Stimulated activated CD8-positive, alpha-beta memory T cell treated with anti-CD3 and anti-CD28 coated beads, Interleukin-7, amount 100 ng/mL, for 1 hour (primary cell): ENCODE measurements at places on chromosomes 12 and 14.

GRCh38 chr14:65065719-65066118, 36.6 kb downstream of the MAX start:
- no peak for DNase-seq

DNA sequence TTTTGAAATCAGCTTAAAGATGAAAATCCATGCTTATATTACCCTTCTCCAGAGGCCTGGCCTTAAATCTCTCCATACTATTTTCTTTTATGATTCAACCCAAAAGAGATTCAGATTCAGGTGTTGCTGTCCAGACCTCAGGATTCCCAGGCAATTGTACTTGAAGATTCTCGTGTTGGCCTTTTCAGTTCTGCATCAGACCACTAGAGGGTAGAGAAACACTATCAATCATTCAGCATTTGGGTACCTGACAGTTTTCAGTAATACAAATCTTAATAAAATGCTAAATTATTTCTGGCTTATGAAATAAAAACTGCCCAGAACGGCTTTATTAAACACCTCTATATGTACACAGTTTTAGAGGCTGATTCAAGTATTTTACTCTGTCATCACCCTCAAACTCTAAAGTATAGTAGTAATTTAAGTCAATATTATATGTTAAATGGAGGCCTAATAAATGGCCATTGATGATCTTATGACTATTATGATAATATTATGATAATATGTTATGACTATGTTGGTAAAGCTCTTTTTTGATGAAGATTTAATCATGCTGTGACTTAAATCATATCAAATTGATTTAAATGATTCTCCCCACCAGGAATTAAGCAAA, 301.1 kb downstream of the DUSP6 start:
- no peak for DNase-seq

DNA sequence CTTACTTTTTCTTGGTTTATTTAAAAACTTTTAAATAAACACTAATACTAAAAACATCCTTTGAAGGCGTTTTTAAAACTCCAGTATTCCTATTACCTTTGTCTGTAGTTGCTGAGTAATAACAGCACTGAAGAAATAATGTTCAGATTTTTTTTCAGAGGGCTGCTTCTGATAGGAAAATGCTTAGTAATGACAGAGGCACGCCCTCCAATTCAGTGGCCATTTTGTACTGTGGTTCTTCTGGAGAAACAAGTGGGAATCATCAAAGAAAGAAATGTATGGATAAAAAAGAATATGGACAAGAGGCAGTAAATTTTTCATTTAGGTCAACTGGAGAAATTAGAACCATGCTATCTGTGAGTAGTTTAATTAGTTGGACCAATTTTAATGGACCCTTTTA, 13.6 kb downstream of the VEZT start:
- DNase-seq: no peak

DNA sequence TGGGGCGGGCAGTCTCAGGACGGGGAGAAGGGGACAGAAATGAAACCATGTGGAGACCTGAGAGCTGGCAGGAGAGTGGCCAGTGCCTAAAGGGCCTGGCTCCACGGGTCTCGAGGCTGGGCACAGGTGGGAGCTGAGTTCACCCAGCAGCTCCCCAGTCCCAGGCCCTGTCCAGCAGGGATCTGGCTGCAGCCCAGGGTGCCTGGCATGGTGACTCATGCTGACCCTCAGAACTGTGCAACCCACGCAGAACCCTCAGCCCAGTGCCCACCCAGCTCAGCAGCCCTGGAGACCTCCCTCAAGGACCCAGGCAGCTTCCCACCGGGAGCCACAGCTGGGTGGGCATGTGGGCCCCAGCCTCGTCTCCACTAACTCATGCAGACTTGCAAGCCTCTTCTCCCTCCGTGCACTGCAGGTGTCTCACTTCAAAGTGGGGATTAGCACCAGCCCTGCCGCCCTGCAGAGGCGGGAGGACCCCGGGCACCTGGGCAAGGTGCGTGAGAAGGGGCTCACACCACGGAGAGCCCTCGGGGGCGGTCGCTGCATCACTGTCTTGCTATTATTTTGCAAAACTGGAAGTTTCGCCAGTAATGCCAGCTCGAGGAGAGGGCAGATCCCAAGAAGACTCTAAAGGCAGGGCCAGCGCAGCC, 46.3 kb downstream of the CCNK start:
- no peak for DNase-seq

GRCh38 chr14:34098045-34098984, 147.4 kb upstream of the EGLN3 start:
- no peak for DNase-seq

DNA sequence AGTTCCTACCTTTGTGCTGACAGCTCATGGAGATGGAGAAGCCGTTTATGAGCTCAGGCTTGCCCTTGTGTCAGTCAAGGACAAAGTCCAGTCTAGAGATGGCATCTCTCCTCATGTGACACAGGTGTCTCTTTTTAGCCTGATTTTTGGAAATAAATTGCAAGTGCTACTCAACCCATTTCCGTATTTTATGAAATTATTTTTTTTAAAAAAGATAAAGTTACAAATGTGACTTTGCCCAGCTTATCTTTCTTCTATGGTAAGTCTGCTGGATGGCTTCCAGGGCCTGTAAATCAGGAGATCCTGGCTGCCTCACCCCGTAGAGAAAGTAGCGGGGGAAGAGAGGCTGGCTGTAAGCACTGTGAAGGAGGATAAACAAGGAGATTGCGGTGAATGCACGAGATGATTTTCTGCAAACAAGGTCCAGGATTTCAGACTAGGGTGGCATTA, 169.7 kb downstream of the MYRFL start:
- no peak for DNase-seq

DNA sequence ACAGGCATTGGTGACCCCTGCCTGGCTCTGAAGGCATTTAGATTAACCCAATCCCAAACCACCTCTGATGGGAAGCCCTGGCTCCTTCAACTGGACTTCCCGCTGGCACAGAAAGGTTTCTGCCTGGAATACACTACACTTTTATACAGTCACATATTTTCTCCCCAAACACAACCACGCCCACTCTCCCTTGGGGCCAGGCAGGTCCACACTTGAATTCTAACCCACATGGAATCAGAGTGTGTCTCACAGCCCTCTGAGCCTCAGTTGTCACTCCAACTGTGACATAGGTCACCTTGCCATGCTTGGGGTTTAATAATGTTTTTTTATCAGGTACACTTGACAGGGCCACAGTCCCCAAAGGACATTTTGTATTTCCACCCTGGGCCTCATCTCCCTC, 368.6 kb downstream of the BCL11B start:
- DNase-seq: no peak

DNA sequence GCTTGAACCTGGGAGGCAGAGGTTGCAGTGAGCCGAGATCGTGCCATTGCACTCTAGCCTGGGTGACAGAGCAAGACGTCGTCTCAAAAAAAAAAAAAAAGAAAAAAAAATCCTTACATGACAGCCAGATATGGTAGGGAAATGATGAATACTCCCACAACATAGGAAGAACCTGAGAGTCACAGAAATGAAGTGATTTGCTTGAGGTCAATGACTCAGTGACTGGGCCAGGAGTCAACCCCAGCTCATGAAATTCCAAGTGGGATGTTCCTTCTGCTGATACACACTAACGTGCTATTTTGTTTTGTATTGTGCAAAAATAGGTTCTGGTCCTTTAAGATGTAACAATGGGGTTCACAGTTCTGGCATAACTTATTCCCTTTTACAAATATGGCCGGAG, 9.0 kb downstream of the RHOF start:
- no peak for DNase-seq

DNA sequence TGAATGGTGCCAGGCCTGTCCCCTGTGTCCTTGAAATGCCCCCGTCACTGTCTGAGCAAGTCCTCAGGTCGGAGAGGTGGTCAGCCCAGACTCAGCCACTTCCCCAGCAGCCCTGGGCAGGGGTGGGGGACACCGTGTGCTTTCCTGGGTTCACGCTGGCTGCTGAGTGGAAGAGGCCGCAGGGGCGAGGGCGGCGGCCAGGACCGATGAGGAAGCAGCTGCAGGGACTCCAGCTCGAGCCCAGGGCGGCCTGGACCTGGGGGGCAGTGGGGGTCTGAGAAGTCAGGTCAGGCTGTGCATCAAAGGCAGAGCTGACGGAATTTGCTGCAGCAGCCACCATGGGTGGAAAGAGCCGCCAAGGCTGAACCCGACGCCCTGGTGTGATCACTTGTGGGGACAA, 28.4 kb downstream of the NOC4L start:
- DNase-seq: no peak

- DNase-seq: no peak
These were observed 11.1 kb upstream of the SLC6A12 start for GRCh38 chr12:225012-225411.

DNA sequence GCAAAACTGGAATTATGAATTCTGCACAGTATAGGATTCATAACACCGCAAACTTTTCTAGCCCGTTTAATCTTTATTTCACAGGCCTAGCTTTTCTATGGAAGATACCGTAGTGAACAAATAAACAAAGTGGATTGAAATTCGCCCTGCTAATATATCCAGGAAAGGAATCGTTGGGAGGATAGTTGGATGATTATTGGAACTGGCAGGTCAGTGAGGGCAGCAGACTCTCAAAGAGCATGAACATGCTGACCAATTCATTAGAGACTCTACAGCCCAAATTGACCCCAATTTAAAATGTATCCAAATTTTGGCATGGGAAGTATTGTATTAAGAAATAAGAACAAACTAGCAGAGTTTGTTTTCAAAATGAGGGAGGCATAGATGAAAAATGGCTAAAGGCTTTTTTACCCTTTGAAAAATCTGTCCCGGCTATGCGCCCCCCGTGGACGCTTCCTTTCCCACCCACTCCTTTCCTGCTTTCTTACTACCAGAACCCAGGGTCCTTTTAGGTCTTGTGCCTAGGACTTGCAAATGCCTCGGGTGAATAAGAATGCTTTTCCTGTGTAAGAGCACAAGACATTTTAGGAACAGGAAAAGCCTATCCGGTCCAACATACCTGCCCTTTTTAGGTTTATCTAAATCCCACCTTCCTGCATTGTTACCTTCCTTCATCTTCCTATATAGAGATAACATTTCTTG, 84.6 kb upstream of the PTPRB start:
- DNase-seq: no peak

DNA sequence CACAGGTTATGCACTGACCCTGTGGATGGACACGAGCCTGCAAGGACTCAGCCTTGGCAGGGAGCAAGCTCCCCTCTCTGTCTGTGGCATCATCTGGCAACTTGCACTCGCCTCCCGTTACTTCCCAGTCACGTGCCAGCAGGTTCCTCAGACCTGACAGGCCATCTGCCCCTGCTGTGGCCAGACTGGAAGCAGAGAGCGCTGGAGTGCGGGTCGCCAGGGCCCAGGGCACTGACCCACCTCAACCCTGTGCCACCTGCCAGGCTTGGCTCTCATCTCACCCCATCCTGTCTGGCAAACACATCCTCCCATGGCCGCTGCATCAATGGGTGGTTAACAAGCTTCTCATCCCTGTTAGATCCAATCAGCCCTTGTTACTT, 28.4 kb downstream of the SLC6A12 start:
- DNase-seq: no peak

DNA sequence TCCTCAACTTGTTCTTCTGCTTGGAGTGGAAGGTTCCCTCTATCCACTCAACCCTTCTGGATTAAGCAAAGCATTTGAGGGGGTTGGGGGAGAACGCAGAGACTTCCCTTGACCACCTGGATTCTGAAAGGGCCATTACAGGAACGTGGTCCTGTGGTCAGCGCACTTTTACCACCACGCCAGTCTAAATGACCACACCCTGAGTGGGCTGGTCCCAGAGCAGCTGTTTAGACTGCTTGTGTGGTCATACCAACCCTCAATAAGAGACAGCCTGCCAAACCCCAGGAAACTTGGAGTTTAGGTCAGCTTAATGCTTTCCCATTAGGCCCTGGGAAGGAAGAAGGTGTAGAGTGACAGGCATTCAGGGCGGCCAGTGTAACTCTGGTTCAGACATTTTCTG, 165.5 kb upstream of the ATP2B1 start:
- DNase-seq: no peak

GRCh38 chr12:22333186-22333712, 1.3 kb downstream of the ST8SIA1 start:
- DNase-seq: no peak

- no peak for DNase-seq
These were observed 12.0 kb upstream of the SLCO1B3 start for GRCh38 chr12:20798554-20798953.

DNA sequence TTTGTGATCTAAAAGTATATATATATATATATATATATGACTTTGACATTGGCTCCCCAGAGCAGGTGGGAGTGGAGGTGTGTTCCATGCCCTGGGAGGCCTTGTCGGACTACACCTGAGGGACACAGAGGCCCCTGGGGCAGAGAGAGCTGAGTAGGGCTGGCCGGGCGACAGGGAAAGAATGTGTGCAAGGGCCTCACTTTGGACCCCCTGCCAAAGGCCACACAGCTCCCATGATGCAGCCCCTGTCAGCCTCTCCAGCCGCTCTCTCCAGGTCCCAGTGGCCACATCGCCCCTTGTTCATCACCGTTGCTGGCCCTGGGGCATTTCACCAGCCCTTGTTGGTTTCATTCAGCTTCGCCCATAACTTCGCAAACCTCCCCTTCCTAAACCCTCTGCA, 123.9 kb downstream of the BCL11B start:
- no peak for DNase-seq

GRCh38 chr12:45234139-45234865, 18.4 kb downstream of the ANO6 start:
- no peak for DNase-seq

DNA sequence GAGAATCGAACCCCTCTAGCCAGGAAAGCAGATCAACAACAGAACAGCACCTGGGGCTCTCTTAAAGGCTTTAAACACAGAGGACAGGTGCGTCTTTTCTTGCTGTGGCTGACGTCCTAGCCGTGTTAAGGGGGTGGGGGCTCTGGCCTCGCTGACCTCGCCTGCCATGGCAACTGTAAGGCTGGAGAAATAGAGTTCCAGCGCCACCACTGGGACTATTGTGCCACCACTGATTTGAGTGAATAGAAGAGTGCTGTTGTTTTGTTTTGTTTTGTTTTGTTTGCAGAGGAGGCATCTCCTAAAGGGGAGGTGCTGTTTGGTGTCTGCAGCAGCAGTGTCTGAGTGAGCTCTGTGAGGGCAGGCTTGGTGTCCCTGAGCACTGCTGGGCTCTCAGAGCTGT, 34.2 kb upstream of the PRMT8 start:
- no peak for DNase-seq

- no peak for DNase-seq
These were observed 14.9 kb downstream of the VRK1 start for GRCh38 chr14:96811985-96812667.

DNA sequence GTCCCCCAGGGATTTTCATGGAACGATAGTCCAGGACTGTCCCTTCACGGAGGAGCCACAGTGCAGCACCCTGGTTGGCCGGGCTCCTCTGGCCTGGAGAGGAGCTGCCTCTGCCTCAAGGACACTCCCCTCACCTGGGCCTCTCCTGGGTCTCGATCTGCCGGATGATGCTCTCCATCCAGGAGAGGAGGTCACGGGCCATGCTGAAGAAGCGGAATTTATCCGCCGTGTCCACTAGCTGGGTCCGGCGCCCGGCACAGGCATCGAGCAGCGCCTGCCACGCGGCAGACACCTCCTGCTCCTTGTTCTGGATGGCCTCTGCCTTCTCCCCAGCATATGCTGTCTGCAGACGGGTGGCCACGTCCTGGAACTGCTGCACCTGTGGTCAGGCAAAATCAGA, 66.5 kb downstream of the PLEKHG3 start:
- no peak for DNase-seq
